Activated T-cell treated with anti-CD3 and anti-CD28 coated beads, Interleukin-2, amount 50 U/mL, for 48 hours (primary cell): ENCODE measurements at places on chromosomes 7 and 10.

DNA sequence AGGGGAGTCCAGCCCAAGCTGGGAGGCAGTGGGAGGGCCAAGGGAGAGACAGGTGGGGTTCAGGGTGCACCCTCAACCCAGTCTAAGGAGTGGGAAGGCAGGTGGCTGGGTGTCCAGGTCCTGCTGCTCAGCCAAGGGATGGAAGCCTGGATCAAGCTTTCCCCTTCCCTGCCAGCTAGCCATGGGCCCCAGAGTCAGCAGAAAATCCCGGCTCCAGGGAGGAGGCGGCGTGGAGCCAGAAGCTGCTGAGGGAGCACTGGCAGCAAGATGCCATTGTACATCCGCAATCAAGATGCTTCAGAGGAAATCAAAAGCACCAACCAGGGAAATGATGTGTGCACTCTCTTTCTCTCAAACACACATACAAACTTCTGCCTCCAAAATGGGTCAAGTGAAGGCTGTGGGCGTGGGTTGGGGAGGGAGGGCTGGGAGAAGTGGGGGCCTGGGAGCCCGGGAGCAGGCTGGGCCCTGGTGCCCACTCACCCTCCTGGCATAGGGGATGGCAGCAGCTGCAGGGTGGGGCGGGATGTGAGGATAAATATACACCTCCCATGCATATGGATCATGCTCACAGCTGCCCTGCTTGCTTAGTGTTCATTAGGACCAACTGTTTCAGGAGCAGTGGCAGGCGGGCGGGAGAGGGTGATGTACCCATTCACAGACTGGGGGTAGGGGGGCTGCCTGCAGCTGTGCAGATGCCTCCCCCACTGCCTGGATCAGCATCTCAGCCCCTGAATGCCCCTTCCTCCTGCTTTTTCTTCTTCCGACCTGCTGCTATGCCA, 24.2 kb downstream of the TRIM8 start:
- DNase-seq = no peak

DNA sequence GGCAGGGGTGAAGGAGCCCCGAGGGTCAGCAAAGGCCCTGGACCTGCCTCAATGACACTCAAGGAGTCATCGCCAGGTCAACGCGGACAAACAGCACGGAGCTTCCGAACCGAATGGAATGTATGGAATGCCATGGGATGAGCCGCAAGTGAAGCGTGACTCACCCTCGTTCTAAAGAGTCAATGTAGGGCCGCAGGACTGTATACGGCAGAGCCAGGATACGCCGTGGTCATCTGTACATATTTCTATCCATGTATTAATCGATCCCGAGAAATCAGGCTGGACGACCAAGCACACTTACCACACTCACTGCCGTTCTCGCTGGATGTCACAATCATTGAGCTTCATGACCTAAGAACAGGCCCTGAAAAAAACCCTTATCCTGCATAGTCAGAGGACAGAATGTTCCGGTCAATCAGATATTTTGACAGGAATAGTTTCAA, 4.3 kb downstream of the SNX8 start:
- DNase-seq = no peak

- DNase-seq = no peak
Measured at GRCh38 chr10:106930751-106931150, 233.8 kb downstream of the SORCS1 start.

DNA sequence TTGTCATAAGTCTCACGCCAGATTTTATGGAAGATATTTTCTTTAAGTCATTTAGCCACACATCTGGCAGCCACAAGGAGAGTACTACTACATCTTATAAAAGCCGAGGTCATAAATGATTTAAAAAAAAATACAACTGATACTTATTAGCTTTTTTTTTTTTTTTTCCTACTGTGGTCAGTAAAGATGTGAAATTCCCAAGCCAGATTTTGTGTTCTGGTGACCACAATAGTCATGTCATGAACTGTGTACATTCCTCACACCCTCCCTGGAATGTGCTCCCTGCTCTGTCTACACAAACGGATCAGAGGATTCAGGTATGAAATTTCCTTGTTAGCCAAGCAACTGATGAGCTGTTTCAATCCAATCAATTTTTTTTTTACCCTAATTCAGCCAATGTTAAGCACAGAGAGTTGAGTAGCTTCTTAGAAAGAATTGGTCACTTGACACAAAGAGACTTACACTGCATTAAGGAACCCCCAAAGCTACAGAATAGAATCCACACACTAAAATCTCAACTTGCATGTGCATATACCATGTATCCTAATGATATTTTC, 54.7 kb downstream of the CHRM2 start:
- no peak for DNase-seq

DNA sequence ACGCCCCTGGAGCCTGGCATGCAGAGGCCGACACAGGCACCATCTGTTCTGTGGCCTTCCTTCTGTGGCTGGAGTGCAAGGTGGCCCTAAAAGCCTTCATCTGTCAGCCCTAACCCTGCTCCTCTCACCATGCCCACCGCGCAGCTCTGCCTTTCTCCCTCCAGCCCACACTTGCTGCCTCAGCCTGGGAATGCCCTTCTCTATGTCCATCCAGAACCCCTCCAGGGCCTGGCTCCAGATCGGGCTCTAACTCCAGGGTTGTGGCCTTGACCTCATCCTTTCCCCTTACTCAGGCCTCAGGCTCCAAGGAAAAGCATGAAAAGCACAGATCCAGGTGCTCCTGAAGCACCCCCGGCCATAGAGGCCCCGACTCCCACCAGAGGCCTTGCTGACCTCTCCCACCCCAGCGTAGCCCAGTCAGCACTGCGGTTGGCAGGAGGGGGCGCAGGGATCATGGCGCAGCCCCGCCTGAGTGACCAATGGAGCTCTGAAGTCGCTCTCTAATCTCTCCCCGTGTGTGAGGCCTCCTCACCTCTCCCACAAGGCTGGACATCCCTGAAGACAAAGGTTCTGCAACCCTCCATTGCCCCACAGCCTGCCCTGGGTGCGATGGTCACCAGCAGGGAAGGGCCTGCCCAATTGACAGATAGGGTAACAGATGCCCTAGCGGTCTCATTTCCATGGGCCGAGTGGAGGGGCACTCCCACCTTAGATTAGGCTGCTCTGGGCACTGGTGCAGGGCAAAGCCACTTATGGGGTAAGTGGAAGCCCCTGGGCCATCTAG, 9.2 kb downstream of the ZCCHC24 start:
- DNase-seq = no peak

GRCh38 chr10:69506487-69506833, 55.2 kb downstream of the TSPAN15 start:
- peak; percentile 16 for DNase-seq

GRCh38 chr7:12557282-12557681, 13.2 kb upstream of the SCIN start:
- no peak for DNase-seq

- DNase-seq = no peak
Measured at GRCh38 chr7:12162415-12163113, 48.5 kb upstream of the TMEM106B start.

- no peak for DNase-seq
Measured at GRCh38 chr10:75460059-75460458, 28.6 kb downstream of the LRMDA start.

- no peak for DNase-seq
Measured at GRCh38 chr7:34371922-34372321, 286.1 kb upstream of the NPSR1 start.

DNA sequence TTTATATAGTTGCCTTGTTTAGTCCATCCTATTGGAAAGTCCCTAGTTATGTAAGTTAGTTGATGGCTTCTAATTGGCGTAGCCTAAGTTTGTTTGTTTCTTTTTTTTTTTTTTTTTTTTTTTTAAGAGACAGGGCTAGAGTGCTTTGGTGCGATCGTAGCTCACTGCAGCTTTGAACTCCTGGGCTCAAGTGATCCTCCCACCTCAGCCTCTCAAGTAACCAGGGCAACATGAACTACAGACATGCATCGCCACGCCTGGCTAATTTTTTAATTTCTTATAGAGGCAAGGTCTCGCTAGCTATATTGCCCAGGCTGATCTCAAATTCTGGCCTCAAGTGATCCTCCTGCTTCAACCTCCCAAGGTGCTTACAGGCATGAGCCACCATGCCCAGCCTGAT, 7.1 kb downstream of the CSGALNACT2 start:
- DNase-seq = no peak

GRCh38 chr7:98703916-98704315, 86.8 kb downstream of the NPTX2 start:
- DNase-seq = no peak

DNA sequence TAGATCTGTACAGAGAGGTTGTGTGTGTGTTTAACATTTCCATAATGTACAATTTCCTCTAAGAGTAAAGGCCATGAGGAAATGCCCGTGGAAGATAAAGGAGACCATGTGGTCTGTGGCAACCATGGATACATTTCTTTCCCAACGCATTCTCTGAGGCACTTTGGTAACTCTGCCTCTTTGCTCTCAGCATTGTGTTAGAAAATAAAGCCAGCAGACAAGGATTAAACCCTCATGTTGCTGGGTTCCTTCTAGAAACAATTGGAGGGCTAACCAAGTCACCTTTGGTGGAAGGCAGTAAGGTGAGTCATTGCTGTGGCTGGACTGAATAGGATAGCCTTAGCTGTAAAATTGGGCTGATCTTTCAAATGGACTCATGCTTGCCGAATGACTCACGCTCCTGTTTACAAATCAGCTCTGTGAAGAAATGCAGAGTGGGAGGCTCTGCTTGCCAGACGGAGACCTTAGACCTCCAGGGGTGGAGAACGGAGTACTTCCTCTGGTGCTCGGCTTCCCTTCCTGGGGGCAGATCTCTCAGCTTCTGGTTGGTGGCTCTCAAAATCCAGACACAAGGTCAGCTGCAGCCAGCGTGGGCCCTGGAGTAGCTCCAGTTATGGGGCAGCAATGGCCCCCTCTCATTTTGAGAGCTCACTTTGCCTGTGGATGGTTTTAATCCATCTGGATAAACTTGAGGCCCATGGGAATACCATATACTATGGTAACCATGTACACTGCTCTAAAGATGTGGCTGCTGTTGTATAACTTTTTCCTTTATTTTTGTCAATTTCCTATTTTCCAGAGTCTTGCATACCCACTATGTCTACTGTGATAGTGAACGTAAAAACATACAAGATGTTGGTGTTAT, 137.3 kb downstream of the TCF7L2 start:
- no peak for DNase-seq

DNA sequence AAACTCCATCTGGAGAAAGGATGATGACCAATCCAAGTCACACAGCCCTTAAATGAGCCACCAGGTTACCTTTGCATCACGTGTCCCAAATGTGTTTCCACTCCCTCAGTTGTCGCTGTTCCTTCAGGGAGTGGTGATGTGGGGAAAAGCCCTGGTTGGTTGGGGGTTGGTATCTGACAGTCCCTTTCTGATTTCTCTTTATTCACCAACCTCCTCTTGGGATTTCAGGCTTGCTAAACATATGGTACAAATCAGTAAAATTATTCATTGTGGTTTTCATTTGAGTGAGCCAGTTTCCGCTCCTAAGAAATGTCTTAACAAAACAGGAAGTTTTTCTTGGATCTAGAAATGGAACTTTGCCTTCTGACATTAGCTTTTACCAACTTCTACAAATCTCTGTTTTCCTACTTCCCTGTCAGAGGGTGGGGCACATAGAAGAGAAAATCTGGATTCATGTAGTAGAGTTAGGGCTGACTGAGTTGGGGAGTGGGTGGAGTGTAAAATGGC, 40.0 kb upstream of the KMT2E start:
- no peak for DNase-seq

- no peak for DNase-seq
Measured at GRCh38 chr10:69014171-69014570, 25.6 kb downstream of the KIFBP start.

DNA sequence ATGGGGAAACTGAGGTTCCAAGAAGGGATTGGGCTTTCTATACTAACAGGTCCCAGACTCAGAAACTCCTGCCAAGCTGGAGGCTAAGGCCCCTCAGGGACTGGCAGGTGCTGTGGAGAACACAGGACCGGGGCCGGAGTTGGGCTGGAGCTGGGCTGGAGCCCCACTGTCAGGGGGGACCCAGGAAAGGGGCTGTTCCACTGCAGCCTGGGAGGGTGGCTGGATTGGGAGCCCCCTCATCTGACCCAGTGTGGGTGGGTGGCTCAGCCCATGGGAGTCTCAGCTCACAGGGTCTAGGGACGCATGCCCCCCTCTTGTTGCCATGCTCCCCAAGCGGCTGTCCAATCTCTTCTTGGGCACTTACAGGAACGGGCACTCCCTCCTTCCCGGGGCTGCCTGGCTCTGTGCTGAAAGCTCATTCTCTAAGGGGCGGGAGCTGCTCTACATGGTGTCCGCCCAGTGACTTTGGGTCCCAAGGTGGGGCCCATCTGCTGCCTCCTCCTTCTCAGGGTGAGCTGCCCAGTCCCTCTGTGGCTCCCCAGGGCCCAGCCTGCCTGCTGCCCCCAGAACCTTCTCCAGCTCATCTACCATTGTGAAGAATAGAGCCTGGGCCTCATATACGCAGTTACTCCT, 126.5 kb downstream of the MYL10 start:
- no peak for DNase-seq

DNA sequence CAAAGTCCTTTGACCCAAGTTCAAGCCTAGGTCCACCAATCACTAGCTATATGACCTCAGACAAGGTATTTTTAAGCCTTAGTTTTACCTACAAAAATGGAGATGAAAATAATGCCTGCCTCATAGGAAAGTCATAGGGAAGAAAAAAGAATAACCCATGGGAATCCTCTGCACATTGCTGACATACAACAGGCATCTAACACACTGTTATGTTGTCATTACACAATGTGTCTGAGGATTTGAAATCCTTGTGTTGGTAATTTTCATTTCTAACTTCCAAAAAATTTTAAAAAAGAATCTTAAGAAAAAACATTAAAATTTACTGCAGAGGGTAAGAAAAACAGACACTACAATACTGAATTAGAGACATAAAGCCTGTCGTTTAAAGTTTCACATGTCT, 5.7 kb downstream of the ANK3 start:
- no peak for DNase-seq

DNA sequence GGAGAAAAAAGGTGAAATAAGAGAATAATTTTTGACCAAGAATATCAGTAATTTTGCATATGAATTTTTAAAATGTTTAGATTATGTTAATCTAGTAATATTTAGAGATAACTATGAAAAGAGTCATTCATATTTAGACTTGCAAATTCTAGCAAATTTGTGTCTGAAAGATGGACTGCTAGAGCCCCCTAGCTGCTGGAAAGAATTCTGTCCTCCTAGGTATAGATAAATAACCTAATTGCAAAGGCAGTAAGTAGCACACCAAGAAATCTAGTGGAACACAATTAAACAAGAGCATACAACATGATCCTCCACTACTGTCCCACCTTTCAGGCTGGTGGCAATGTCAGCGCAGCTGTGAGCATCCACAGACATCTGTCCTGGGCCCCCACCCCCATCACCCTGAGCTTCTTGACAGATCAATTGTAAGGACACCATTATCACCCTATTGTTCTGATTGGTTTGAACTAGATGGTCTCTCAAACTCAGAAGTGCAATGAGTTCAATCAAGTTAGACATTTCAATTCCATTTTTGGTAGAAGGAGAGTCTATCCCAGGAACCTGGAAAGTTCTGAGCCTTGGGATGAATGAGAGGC, 15.0 kb upstream of the GFRA1 start:
- peak; percentile 18 for DNase-seq
